ENCODE measurements at places on chromosomes 2 and 18.

GRCh38 chr2:164032995-164033394, 297.2 kb upstream of the FIGN start:
- no peak for DNase-seq

- no peak for DNase-seq
Measured at GRCh38 chr2:128506534-128506933, 187.9 kb upstream of the HS6ST1 start.

GRCh38 chr2:18975506-18976167, 382.8 kb downstream of the OSR1 start:
- no peak for DNase-seq

DNA sequence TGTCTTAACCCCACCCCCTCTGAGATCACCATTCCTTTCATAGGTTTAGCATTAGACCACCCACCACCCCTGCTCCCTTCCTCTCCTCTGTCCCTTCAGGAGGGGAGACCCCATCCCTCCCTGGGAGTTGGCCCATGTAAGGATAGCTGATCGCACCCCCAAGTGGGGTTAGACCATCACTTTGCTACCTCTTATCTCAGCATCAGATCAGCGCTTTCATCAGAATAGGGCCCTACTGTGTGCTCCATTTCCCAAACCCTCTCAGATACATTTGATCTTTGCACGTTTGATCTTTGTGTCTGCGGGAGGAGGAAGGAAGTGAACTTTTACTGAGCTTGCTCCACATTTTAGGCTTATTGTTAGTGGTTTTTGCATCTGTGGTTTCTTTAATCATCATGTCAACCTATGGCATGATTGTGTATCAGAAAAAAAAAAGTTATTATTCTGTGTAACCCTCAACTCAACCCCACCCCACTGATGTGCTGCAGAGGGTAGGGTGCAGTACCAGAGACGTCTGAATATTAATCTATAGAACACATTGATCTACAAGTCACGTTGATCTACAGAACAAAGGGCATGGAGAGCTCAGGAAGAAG, 81.2 kb downstream of the PDCL3 start:
- no peak for DNase-seq

- DNase-seq = no peak
Measured at GRCh38 chr2:83221258-83221657, 1237.8 kb downstream of the SUCLG1 start.

Data from hematopoietic multipotent progenitor cell treated with erythropoietin and hydrocortisone succinate and interleukin-3 and kit ligand, for 17 days (in vitro differentiated cells).